Stimulated activated CD8-positive, alpha-beta memory T cell treated with anti-CD3 and anti-CD28 coated beads, Interleukin-4, amount 100 ng/mL, for 1 hour (primary cell): ENCODE measurements at places on chromosomes 4 and X.

DNA sequence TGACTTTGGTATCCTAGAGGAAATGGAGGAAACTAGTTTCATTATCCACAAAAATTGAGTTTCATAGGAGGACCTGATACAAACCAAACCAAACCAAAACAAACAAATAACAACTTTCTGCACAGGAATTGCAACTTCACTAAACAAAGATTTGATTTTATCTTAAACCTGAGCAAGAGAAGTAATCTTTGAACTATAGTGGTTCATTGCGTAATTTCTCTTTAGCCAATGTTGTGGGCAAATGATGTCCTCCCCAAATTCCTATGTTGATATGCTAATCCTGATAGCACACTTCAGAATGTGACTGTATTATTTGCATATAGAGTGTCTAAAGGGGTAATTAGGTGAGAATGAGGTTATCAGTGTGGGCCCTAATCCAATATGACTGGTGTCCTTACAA is 102.4 kb downstream of the CAMK2D start:
- DNase-seq: no peak

DNA sequence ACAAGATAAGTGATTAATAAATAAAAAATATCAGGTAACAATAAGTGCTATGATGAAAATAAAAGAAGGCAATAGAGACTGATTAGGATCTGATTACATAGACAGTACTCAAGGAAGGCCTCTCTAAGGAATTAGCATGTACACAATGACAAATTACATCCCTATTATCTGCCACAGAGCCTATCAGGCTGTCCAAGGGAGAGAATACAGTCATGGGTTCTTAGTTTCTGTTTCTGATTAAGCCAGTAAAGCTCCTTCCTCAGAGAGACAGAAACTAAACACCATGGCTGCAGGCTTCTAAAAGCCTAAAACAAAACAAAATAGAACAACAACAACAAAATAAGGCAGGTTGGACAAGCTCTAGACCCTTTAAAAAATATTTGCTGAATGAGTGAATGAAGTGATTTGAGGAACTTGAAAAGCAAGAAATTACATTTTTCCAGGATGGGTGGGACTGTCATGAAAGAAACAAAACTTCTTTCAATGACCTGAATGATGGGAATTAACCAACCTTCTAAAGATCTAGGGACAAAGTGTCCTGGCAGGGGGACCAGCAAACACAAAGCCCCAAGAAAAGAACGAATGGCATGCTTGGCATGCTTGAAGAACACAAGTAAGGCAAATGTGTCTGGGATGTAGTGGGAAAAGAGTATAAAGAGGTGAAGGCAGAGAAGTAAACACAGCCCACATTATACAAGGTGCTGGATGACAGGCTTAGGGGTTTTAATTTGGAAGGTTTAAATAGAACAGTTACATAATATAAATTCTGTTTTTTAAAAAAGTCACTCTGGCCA is 44.1 kb downstream of the NAA11 start:
- DNase-seq: no peak

DNA sequence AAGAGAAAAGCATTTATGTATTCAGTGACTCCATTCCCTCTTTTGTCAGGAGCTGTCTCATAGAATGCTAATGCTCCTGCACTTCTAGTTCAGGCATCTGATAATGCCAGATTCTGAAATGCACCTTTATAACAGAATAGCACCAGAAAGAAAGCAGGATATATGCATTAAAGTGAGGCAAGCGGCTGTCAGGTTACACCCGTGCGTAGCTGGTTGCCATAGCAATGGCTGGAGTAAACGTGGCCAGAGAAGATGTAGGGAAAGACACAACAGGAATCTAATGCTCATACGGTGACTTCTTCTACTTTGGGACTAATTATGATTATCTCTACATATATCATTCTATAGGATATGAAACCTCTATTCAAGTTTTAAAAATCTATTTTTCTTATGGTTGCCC is 5.9 kb downstream of the EMCN start:
- DNase-seq: no peak

DNA sequence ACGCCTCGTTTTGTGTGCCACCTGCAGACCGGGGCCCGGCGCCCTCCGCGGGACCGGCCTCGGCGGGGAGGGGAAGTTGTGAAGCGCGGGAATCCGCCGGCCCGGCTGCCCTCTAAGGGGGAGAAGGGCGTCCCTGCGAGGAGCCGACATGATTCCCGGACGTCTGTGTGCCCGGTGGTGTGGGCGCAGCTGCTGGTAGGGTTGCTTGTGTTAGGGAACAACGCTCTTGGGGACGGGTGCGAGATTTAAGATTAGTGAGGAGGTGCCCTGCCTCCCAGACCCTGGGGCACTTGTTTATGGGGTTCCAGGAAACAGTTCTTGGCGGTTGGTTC is 627 bp downstream of the CDKN2AIP start:
- DNase-seq: no peak

DNA sequence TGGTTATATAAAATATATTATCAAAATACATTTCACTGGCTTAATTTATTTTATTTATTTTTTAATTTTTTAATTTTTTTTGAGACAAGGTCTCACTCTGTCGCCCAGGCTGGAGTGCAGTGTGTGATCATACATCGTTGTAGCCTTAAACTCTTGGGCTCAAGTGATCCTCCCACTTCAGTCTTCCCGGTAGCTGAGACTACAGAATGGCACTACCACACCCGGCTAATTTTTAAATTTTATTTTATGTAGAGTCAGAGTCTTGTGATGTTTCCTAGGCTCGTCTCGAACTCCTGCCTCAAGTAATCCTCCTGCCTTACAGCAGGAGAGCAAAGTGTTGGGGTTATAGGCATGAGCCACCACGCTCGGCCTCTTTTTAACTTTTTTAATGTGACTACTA is 143.8 kb downstream of the CEP135 start:
- no peak for DNase-seq

DNA sequence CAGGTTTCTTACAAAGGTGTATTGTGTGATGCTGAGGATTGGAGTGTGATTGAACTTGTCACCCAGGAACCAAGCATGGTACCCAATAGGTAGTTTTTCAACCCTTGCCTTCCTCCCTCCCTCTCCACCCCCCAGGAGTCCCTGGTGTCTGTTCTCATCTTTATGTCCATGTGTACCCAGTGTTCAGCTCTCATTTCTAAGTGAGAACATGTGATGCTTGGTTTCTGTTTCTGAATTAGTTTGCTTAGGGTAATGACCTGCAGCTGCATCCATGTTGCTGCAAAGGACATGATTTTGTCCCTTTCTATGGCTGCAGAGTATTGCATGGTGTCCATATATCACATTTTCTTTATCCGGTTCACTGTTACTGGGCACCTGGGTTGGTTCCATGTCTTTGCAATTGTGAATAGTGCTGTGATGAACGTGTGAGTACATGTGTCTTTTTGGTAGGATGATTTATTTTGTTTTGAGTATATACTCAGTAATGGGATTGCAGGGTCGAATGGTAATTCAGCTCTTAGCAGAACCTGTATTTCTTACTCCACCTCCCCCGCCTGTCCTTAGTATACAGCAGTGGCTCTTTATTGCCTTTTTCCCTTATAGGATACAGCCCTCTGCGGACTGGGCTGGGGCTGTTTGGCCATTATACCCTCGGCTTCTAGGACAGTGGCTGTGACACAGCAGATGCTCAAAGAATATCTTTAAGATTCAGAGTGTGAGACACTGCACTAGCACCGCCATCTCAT is 145.4 kb downstream of the PTTG2 start:
- DNase-seq: no peak

DNA sequence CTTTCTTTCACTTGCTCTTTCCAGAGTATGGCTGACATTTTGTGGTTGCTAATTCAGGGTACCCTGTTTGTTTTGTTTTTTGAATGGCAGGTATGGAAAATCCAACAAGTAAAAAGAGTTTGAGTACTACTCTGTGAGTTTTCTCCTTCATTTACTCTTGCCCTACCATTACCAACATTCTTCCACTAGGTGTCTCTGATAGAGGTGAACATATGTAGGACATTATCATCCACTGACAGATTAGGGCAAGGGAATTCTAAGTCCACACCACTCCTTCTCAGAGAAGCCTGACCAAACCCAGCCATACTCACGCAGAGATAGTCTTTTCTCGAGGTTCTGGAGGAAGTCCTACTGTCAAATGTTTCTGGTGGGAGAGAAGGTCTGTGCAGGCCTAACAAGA is 36.7 kb upstream of the HDAC8 start:
- no peak for DNase-seq

GRCh38 chr4:54215379-54216077 is 13.6 kb upstream of the PDGFRA start:
- DNase-seq: no peak

DNA sequence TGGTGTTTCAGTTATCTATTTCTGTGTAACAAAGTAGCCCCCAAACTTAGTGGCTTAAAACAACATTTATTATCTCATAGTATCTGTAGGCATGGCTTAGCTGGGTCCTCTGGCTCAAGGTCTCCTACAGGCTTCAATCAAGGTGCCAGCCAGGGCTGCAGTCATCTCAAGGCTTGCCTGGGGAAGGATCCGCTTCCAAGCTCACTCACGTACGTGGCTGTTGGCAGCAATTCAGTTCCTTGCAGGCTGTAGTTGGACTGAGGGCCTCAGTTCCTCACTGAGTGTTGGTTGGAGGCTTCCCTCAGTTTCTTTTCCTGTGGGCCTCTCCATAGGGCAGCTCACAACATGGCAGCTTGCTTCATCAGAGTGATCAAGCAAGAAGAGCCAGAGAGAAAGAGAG is 9.3 kb downstream of the FAM120C start:
- no peak for DNase-seq

DNA sequence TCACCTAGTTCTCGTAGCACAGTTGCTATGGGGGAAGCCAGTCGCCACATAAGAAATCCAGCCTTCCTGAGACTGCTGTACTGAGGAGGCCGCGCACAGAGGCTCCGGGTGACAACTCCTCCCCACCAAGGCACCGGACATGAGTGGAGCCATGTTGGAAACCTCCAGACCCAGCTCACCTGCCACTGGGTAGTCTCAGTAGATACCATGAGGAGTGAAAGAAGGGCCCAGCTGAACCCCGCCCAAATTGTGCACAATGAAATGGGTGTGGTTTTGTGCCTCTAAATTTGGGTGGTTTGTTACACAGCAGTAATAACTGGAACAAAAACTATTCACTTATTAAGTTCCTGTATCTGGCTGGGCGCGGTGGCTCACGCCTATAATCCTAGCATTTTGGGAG is 198.7 kb downstream of the BCOR start:
- DNase-seq: no peak

GRCh38 chr4:21991050-21991449 is 42.5 kb upstream of the KCNIP4 start:
- no peak for DNase-seq

GRCh38 chr4:178752954-178753525 is 1310.8 kb upstream of the AGA start:
- no peak for DNase-seq
